Nasal cavity respiratory epithelium epithelial cell of viscerocranial mucosa (primary cell): ENCODE measurements at places on chromosomes 1 and 21. TPM values are rescaled to one million over a fixed set of nuclear protein-coding genes. Genes with fewer than 3 reads are reported as not detected.

RYR2 gene
- total RNA-seq: under 0.01 TPM in 1 of 2 replicates, not detected in the other

LRRC39 gene
- total RNA-seq: under 0.01 and 0.43 TPM in 2 replicates

OR10J1 gene
- not detected in 2 replicates for total RNA-seq

F13B gene
- not detected in 2 replicates for total RNA-seq

TMEM125 gene
- 2.8 and 15.4 TPM in 2 replicates for total RNA-seq

GNAT2 gene
- total RNA-seq: 0.14 TPM in 1 of 2 replicates, not detected in the other

FAM151A gene
- total RNA-seq: not detected in 2 replicates

KCNN3 gene
- not detected in 2 replicates for total RNA-seq

ANGPTL3 gene
- not detected in 2 replicates for total RNA-seq

TCEA3 gene
- total RNA-seq: 2.1 and 19.4 TPM in 2 replicates

DDX59 gene
- 13.1 and 18.8 TPM in 2 replicates for total RNA-seq

KCNJ9 gene
- under 0.01 TPM in 2 replicates for total RNA-seq

KCNE1 gene
- 0.34 and 0.71 TPM in 2 replicates for total RNA-seq

COL9A2 gene
- 0.71 and 1.0 TPM in 2 replicates for total RNA-seq

PGLYRP3 gene
- total RNA-seq: 2.4 and 4.7 TPM in 2 replicates

L1TD1 gene
- 0.34 and 0.50 TPM in 2 replicates for total RNA-seq

FNBP1L gene
- 18.1 and 58.1 TPM in 2 replicates for total RNA-seq

STUM gene
- total RNA-seq: not detected in 2 replicates

SH2D5 gene
- 39.8 and 51.6 TPM in 2 replicates for total RNA-seq

TMEM167B gene
- total RNA-seq: 52.0 and 57.4 TPM in 2 replicates

ARF1 gene
- 275 and 315 TPM in 2 replicates for total RNA-seq

OR2L8 gene
- not detected in 2 replicates for total RNA-seq

DNAJC28 gene
- total RNA-seq: 1.0 and 1.6 TPM in 2 replicates

LAPTM5 gene
- total RNA-seq: under 0.01 and 0.14 TPM in 2 replicates
